ENCODE measurements at places on chromosomes 6 and 20.

GRCh38 chr20:62708591-62709536 lies at the start of gene NTSR1:
TSS of gene NTSR1 (plus strand) at chr20:62708836. CDS start at chr20:62709208, 372 bp downstream.
- DNase-seq: peak; percentile 55

DNA sequence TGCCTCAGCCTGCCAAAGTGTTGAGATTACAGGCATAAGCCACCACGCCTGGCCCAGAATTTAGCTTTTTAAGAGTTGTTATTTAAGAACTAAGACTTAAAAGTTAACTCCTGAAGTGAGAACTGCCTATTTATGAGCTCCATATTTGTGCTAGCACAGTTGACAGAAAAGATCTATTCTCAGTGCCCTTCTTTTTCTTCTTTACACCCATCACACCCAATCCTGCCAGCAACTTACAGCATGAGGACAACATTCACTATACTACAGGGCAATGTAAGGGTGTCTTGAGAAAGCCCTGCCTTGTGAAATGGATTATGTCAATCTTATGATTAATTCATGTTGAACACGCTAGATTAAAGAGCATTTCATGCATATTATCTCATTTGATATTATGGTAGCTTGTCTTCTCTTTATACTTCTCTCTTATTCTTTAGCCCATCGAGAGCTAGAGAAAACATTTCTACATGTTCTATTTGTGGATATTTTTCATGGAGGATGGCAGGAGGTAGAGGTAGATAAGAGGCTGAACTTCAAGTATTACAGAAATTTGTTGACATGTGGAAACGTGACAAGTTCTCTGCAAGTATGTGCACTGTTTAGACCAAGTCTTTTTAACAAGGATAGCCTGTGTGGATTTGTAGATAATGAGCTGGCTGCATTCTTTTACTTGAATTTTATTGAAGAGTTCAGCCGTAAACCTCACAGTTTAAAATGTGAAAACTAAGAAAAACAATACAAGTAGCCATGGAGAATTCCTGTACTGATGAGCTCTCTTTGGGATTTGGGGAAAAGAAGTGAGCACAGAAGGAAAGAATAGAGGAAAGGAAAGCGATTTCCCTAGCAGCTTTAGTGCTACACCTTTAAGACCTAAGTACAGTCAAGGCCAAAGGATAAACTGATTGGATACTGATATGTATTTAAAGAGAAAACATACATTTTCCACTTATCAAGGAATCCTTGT lies 212.2 kb downstream of the ARHGAP18 start:
- DNase-seq: no peak

GRCh38 chr6:139430899-139431601 lies 56.6 kb upstream of the CITED2 start:
- no peak for DNase-seq

DNA sequence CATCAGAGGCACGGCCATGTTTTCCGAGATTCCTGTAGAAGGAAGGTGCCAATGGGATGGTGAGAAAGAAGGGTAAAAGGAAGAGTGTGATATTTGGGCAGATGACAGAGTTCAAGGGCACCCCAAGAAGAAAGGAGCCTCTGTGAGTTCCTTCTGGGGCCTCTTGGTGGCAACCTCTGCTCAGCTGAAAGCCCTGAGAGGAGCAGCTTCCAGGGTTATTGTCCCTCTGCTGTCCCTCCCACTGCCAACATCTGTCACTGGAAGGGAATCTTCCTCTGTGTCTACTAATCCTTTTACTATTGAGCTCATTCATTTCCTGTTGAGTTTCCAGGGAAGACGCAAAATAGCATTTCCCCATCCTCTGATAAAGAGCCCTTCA lies 40.0 kb upstream of the KCNK16 start:
- no peak for DNase-seq

- DNase-seq: no peak
These were observed 43.8 kb downstream of the ERMARD start for GRCh38 chr6:169795196-169795595.

DNA sequence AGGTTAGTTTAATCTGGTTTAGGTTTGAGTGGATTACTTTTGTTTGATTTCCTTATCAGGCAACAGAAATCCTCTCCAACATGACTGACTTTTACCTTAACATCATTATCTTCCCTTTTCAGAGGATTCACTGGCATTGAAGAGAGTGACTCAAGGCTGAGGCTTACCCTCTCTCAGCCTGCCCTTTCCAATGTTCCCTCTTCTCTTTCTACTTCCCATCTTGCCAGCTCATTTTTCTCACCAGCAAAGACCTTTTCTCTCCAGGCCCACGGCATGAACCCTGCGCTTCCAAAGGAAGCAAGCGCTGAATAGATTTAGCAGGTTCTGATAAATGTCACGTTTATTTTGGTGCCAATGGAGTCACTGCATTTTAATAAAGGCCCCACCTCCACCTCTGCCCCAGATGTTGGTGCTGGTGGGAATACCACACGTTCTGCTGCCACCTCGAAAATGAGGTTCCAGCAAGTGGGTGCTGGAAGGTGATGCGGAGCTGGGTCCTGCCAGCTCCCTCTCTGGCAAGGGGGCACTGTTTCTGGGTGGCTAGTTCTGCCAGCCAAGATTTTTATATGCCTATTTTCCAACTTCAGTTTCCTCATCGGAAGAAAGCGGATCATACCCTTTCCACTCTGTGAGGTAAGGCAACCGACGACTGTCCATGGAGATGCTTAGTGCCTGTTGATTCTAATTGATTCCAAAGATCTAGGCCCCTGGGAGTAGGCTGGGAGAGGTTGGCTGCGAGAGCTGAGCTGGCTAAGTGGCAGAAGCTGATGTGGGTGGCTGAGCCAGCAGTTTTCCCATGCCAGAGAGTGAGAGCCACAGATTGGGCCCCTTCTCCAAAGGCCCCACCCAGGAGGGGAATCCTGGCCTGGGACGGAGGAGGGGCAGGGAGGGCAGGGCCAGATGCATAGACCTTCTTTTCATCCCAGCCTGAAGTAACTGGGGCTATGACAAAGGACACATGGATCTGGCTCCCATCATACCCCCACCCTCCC lies 87.7 kb upstream of the MAFB start:
- no peak for DNase-seq

GRCh38 chr20:8309634-8310033 lies 177.6 kb downstream of the PLCB1 start:
- no peak for DNase-seq

- DNase-seq: no peak
These were observed 37.0 kb upstream of the PRL start for GRCh38 chr6:22333802-22334201.

GRCh38 chr6:23277521-23278179 lies 708.3 kb downstream of the HDGFL1 start:
- DNase-seq: no peak

- DNase-seq: peak; percentile 53
These were observed 3.3 kb upstream of the PACSIN1 start for GRCh38 chr6:34462551-34462971.

DNA sequence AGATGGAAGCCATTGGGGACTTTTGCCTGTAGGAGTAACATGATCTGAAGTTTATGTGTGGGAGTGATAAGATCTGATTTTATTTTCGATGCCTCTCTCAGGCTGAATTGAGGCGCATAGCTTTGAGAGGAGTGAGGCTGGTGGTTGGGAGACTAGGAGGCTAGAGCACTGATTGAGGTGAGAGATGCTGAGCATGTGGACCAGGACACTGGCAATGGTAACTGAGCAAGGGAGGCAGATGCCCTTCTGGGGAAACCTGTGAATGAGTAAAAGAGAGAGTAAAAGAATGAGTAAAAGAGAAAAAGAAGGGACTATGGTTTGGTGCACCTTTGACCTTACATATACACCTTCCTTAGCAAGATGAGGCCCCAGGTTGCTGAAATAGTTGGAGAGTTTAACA lies 3.0 kb downstream of the RRP36 start:
- DNase-seq: no peak
